Right lobe of liver (tissue), 6 donors: ENCODE measurements at places on chromosomes 7 and 10. TPM values are rescaled to one million over a fixed set of nuclear protein-coding genes. Genes with fewer than 3 reads are reported as not detected.

The FAM25A gene
- total RNA-seq = not detected

The MNX1 gene
- total RNA-seq = not detected

The TDRD1 gene
- 0.15 TPM for total RNA-seq

The CACNA2D1 gene
- 1.3 TPM for total RNA-seq

The MALRD1 gene
- 0.37 TPM for total RNA-seq

The PROSER2 gene
- 24.5 TPM for total RNA-seq

The MLLT10 gene
- total RNA-seq = 15.8 TPM

The FOXI2 gene
- not detected for total RNA-seq

The PTPN20 gene
- not detected for total RNA-seq

The RBM20 gene
- 0.05 TPM for total RNA-seq

The TLX1 gene
- 0.60 TPM for total RNA-seq

The NUTM2B gene
- total RNA-seq = 0.31 TPM

The OPN4 gene
- not detected for total RNA-seq

The INTS15 gene
- total RNA-seq = 11.9 TPM

The PRR15 gene
- not detected for total RNA-seq

The ZNF518A gene
- 10.4 TPM for total RNA-seq

The GIMAP7 gene
- total RNA-seq = 3.4 TPM

The VSTM2A gene
- total RNA-seq = not detected

The ATOH7 gene
- 1.1 TPM for total RNA-seq

The TAS2R4 gene
- 0.62 TPM for total RNA-seq

The PNLIPRP3 gene
- total RNA-seq = not detected

The ASZ1 gene
- total RNA-seq = not detected

The ITGB8 gene
- 0.43 TPM for total RNA-seq

The JCAD gene
- 3.7 TPM for total RNA-seq

The ABCC2 gene
- total RNA-seq = 372 TPM

The SFTPD gene
- 0.51 TPM for total RNA-seq

The GIMAP8 gene
- 9.3 TPM for total RNA-seq

The FAM180A gene
- total RNA-seq = 2.8 TPM

The KCND2 gene
- not detected for total RNA-seq

The ADAMTS14 gene
- 0.15 TPM for total RNA-seq

The TSPAN33 gene
- 10.7 TPM for total RNA-seq
